ENCODE measurements at places on chromosomes 13 and 19. TPM values are rescaled to one million over a fixed set of nuclear protein-coding genes. Genes with fewer than 3 reads are reported as not detected.

DNA sequence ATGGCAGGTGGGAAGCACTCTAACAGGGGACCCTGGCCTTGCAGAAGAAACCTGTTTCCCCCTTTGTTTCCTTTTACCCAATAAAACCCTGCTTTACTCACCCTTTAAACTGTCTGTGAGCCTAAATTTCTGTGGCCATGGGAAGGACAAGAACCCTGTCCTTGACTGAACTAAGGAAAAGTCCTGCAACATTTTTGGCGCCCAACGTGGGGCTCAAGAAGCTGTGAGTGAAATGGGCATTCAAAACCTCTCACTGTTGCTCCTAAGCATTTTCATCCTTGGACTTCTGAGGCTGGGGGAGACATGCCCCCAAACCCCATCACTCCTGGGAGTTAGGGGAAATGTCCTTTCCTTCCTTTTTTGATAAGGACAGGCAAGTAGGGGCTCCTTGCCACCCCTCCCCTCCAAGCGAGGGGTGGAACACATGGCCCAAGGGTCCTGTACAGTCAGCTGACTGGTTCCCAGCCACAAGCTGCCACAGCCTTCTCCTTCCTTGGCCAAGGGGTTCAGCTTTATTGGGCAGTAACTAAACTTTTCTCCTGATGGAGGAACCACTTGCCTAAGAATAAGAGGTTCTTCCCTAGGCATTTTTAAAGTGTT is 381.6 kb downstream of the KLF5 start:
- DNase-seq, result no peak

DNA sequence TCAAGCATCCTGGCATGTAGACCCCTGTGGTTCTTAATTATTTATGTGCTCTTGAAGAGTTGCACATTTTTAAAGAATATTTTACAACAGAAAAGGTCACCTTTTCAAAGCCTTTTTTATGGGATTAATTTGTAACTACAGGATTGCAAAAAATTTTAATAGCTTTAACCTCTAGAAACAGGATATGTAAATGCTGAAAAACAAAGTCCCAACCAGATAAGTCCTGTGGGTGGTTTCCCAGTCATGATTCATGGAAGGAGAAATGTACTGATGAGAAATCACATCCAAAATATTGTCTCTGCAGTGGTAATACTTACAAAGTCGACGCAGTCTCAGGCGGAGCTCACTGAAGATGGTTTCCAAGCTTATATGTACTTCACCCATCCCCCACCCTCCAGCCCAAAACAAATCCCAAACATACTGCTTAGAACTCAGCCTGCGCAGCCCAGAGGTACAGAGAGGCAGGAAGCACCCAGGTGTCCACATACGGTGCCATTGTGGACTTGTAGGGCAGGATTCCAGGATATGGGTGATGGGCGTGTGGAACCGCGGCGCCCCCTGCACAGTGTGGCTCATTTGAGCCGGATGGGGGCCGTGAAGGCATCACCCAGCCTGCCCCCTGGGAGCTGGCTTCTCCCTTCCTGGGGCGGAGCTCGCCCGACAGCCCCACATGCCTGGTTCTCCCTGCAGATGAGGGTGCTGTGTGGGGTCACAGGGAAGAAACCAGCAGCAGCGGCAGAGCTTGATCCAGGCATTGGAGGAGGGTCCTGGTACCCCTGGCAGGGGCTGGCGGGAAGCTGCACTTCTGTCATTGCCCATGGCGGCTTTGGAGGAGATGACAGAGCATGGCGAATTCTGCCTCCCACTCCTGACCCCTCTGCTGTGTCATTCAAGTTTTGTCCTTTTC is 101.2 kb downstream of the ATP11A start:
- no peak for DNase-seq

The GFY gene
- not detected for total RNA-seq

- no peak for DNase-seq
Measured at GRCh38 chr13:21997726-21998125, 326.9 kb downstream of the FGF9 start.

DNA sequence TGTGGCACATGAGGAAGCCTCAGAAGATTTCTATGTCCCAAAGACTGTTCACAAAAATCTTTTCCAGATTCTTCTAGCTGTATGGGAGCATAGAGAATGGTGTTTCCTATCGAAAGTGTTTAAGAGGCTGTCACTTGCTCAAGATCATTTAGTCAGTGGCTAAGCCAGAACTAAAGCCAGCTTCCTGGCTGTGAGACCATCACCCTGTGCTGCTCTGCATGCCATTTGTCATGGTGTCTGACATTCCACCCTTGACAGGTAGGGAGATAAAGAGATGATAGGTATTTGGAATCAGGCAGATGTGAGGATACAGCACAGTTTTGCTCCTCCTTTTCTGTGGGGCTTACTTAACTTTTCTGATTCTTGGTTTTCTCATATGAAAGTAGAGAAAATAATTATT is 177.3 kb downstream of the DNAJC15 start:
- no peak for DNase-seq

DNA sequence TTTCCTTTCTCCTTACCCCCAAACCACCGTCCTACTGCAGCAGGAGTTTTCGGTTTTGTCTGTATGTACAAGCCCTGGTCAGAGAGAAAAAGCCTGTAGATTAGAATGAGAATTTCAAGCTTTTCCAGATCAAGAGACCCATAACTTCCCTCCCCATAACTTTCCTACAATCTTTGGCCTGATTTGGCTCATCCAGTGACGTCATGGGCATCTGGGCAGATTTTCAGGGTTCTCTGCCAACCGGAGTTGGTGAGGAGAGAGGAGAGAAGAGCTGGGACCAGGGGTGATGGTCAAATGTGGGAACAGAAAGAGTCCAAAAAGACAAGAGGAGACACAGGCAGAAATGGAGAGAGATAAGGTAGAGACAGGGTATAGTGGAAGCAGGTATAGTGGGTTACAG is 10.5 kb downstream of the IZUMO2 start:
- DNase-seq, result no peak

DNA sequence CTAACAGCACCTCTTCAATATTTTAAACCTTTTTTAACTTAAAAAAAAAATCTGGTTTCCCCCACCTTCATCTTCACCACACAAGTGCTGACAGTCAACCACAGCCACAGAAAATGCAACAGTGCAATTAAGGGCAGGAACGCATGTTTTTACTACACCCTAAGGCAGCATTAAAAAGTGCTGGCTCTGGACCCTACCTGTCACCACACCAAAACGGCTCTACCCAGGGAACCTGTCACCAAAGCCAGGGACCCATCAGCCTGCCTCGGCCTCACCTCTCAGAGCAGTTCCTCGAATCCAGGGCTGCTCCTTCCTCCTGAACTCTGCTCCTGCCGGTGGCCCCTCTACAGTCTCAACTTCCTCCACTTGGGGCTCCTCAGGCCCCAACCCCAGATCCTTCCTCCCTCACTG is 22.5 kb upstream of the SLC35E1 start:
- DNase-seq, result peak; percentile 71

DNA sequence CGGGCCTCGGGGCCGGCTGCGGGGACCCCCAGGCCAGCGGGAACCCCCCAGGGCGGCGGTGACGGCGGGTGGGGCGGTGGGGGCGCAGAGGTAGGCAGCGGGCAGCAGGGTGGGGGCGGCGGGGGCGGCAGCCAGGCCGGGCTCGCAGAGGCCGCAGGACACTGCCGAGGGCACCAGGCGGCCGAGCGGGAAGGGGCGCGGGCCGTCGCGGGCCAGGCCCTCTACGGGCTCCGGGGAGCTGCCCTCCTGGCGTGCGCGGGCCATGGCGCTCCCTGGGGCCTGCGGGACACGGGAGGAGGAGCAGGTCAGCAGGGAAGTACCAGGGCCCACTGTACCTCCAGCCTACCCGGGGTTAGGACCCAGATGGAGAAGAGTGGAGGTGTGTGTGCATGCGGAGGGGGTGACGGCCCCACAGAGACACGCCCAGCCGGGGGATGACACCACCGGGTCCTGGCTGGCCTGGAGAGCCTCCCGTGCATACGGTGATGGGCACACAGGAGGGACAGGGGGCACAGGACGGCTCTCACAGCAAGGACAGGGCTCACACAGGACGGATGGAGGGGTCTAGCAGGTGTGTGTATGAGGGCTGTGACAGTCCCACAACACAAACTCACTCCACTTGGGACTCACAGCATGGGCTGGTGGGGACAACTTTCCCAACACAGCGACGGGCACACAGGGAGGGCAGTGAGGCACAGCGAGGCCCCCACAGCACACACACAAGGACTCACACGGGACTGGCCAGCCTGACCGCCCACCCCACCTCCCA is 2.6 kb downstream of the BBC3 start:
- peak; percentile 73 for DNase-seq

The NEK5 gene
- total RNA-seq, result not detected

The ONECUT3 gene
- total RNA-seq, result not detected

DNA sequence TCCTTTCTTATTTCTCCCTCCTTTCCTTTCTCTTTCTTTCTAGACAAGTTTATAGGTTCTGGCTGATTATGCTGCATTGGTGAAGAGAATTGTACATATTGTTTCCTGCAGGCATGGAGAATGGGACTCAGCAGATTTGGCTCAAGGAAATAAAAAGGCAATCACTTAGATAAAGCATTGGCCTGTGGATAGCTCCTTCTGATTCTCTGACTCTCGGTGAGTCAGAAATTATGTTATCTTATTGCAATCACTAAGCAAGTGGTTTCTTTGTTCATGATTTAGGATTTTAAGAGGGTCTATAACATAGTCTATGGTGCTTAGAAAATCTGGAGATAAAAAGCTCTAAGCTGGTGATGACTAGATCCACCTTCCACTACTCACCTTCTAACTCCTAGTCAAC is 54.0 kb upstream of the POSTN start:
- no peak for DNase-seq

DNA sequence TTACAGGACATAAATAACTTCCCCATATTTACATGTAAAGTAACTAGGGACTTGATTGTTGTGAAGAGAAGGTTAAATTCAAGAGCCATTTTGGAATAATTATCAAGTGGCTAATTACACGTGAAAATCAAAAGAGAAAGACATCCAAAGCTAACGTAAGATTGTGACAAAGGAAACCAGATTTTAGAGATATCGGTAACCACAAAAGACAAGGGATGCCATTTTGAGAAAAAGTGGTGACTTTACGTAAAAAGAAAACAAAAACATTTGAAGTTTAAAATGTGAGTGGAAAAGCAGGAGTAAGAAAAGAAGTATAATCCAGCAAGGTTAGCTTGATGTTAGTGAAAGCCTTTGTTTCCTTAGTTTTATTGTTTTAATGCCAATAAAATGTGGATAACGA is 10.9 kb upstream of the VWA8 start:
- DNase-seq, result no peak
